Stimulated activated CD4-positive, alpha-beta T cell treated with anti-CD3 and anti-CD28 coated beads, TNF-alpha, amount 100 ng/mL, for 1 hour (primary cell): ENCODE measurements at places on chromosomes 2 and 18.

- DNase-seq = no peak
These were observed 6.0 kb downstream of the CIAO1 start for GRCh38 chr2:96271995-96272394.

DNA sequence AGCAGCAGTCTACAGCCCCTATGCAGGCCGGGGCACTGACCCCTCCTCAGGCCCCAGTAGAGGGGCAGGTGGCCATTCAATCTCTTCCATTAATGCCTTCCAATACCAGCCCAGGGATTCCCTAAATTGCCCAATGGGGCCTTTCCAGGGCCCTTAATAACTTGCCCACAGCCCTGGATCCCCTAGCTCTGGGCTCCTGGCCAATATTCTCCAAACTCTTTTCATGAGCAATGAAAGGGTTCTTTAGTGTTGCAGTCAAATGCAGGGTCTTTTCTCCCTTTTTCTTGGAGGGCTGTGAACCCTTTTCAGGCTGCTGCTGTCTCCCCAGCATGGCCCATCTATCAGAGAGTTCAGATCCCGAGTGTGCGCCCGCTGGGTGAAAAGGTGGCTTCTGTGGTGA lies 41.3 kb upstream of the SLC1A4 start:
- DNase-seq = no peak

DNA sequence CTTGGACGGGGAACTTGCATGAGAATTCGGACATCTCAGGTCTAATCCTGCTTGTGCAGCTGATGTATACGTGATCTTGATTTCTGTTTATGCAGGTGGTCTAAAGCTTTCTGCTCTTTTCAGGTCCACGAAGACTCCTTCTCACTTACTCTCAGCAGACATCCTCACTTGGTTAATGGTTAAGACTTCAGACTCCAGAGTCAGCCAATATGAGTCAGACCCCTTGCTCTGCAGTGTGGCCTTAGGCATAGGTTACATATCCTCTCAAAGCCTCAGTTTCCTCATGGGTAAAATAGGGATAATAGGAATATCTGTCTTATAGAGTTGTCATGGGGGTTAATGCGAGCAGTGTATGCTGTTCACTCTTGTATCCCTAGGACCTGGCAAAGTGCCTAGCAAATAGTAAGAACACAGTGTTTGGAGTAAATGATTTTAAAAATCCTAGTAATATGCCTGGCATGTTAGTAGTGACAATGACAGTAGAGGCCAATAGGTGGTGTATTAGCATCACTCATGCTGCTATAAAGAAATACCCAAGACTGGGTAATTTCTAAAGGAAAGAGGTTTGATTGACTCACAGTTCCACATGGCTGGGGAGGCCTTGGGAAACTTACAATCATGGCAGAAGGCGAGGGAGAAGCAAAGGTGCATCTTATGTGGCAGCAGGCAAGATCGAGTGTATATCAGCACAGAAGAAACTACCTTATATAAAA lies 42.3 kb downstream of the XRCC5 start:
- no peak for DNase-seq

DNA sequence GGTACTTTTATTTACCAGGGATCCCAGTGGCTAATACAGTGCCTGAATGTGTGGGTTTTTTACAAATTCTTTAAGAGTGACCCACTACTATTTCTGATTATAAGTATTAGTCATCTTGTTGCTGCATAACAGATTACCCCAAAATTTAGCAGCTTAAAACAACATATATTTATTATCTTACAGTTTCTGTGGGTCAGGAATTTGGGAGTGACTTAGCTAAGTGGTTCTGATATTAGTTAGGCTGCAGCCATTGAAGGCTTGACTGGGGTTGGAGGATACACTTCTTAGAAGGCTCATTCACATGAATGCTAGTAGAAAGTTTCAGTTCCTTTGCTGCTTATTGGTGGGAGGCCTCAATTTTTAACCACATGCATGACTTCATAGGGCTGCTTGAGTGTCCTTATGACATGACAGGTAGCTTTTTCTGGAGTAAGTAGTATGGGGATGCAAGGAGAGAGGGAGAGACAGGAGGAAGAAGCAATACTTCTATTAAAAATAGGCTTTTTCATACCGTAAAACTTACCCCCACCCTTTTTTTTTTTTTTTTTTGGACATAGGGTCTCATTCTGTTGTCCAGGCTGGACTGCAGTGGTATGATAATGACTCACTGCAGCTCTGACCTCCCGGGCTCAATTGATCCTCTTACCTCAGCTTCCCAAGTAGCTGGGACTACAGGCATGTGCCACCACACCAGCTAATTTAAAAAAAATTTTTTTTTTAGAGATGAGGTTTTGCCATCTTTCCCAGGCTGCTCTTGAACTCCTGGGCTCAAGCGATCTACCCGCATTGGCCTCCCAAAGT lies 13.3 kb upstream of the POLE4 start:
- no peak for DNase-seq

- no peak for DNase-seq
These were observed 27.4 kb downstream of the MAL start for GRCh38 chr2:95052804-95053479.

DNA sequence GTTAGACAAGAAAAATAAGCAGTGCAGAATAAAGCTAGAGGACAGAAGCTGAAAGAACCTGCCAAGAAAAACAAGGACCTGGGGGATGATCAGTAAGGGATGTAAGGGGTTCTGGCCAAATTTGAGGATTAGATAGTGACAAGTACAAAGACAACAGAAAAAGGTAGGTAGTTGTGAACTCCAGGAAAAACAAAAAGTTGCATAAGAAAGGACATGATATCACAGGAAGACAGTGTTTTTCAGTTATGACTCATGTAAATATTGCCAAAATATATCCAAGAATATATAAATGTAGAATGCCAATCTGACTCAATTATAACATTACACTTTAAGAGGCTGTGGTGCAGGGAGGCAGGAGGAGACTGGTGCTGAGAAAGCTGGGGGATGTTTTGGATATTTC lies 209.8 kb upstream of the SH3BP4 start:
- no peak for DNase-seq

DNA sequence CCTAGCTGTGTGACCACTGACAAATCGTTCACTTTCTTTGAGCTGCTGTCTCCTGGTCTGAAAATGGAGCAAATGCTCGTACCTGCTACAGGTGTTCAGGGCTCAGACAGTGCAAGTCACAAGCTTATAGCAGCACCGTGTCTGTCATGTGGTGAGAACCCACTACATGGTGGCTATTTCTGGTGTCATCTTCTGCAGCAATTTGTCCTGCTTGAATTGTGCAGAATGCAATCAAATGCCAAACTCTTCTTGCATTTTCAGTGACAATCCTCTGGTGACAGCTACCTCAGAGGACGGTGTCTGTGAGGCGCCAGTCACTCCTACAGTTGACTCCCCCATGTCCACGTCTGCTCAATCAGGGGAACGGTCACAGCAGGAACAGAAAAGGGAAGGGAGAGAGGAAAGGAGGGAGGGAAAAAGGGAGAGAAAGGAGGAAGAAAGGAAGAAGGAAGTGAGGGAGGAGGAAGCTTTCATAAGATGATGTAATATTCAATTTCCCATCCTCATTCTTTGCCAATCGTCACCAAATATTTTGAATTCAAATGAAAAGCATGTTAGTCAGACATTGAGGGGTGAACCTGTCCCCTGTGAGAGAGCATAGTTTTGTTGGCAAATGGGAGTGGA lies 122.2 kb downstream of the BCL2 start:
- no peak for DNase-seq

GRCh38 chr2:97663626-97663961 lies 250 bp downstream of the ACTR1B start:
- DNase-seq = no peak

DNA sequence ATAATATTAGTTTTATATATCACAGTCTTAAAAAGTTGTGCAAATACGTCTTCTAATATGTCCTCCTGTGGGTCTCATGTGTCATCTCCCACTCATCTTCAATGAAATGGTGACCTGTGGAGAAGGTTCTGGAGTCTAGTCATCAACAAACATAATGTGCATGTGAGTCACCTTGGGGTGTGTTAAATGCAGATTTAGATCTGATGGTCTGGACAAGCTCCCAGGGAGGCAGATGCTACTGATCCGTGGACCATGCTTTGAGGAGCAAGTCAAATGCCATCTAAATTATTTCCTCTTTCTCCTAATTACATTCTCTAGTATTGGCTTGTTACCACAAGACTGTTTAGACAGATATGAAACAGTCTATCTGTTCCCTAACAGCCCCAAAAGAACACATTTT lies 210.9 kb downstream of the CD226 start:
- no peak for DNase-seq

DNA sequence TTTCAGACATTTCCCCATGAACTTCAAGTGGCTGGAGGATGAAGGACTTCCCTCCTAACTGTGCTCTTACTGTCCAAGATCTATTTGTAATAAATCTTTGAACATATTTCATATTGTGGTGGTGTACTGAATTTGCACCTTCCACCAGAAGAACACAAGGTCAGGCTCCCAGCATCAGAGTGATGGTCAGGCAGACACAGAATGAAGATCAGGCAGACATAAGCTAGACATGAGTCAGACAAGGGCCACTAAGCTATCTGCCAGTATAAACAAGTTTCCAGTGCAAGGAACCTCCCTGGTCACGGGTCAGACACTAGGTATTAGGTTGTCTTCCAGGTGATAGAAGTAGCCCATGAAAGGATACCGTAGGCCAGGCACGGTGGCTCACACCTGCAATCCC lies 20.0 kb downstream of the AQP12B start:
- DNase-seq = no peak

- DNase-seq = no peak
These were observed 287.9 kb downstream of the ETAA1 start for GRCh38 chr2:67684991-67685390.

- no peak for DNase-seq
These were observed 17.8 kb upstream of the ODC1 start for GRCh38 chr2:10465910-10466309.

- DNase-seq = no peak
These were observed 14.9 kb upstream of the B3GNT2 start for GRCh38 chr2:62180975-62181374.

DNA sequence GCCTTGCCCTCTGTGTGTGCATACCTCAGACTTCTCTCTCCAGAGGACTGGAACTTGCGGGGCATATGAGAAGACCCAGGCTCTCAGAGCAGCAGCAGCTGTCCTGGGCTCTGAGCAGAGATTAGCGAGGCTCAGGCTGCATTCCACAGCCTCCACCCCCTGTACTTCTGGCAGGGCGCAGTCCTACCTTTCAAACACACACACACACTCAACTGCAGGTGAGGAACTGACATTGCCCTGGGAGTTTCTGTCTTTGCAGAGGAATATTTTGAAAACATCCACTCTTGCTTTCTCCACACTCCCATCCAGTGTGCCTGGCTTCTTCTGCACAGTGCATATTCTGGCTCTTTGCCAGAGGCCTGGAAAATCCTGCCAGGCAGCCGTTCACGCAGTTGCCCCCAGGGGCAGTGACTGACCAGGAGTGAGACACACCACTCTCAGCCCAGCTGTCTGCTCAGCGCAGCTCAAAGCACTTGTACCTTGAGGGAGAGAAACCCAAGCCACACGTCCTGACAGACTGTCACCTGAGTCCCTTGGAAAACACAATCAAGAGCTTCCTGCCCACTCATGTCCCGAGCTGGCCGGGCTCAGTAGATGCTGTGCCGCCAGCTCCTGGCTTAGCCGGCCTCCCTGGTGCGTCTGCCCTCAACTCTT lies 460.8 kb downstream of the RNF144A start:
- no peak for DNase-seq

DNA sequence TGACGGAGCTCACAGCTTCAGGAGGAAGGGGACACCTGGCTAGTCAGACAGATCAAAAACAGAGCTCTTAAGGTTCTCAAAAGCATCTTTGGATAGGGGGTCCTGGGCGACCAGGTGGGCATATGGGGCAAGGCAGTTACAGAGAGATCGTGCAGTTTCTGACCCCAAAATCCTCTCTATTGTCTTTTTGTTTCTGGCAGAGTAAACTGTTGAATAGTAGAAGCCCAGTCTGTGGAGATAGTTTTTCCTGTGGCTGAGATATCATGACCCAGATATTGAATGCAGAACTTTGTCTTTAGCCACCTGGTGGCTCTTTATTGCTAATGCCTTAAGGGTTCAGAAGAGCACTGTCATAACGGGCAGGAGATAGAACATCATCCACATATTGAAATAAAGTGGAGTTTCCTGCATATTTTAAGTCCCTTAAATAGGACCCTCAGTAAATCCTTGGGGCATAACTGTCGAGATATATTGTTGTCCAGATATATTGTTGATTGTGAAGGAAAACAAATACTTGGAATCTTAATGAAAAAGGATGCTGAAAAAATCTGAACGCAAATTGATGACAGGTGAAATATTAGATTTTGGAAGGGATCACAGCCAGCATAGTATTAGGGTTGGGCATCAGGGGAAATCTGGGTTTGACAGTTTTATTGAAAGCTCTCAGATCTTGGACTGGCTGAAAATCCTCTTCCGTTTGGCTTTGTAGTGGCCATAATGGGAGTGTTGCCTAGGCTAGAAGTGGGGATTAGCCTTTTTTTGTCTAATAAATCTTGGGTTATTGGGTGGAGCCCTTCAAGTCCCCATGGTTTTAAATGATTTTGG lies 14.1 kb upstream of the ZDBF2 start:
- no peak for DNase-seq

DNA sequence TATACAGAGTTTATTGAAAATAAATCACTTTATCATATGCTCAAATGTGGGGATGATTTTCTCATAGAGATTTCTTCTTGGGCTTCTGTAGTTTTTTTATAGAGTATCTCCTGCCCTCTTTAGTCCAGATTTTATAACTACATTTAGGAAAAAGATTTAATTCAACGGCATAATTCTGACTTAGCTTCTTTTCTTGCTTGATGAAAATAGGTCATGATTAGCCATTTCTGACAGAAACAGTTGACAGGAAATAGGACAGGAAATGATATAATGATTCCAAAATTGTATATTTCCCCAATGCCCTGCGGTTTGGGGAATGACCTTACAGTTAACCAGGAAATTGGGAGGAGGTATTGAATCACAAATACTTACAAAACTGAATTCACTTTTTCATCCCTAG lies 1531.9 kb upstream of the ACVR2A start:
- no peak for DNase-seq

GRCh38 chr2:232235716-232236115 lies 142.8 kb upstream of the ALPP start:
- DNase-seq = no peak

DNA sequence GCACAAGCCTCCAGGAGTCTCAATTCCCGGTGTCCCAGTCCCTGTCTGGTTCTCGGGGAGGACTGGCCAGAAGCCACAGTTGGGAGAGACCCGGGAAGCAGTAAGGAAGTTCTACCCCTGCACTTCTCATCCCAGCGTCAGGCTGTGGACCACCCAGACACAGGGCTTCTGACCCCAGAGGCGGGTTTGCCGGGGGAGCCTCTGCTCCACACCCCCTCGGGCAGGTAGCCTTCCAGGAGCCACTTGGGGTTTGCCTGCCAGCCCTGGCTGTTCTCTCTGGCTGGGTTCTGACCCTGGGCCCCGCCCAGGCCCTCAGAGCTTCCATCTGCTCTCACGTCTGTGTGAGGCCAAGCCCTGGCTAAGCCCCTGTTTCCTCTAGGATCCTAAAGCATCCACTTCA lies 94.4 kb upstream of the GPC1 start:
- DNase-seq = no peak

DNA sequence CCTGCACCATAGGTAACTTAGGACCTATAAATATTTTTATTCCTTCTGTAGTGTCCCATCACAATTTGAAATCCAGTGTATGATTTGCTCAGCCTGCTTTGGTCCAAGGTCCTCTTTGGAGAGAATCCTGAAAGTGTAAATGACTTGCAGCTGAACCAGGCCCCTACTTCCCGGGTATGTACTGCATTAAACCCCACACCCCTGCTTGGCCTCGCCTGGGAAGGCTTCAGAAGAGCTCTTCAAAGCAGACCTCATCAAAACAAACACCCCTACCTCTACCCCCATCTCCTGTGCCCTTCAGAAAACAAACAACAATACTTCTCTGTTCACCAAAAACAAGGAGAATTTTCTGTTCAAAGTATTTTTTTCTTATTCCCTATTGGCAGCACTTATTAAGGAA lies 9.5 kb upstream of the SPTBN1 start:
- no peak for DNase-seq
